ENCODE measurements at places on chromosomes 3 and 15.

GRCh38 chr3:113556316-113556945 lies 24.1 kb downstream of the SIDT1 start:
- DNase-seq, result no peak

DNA sequence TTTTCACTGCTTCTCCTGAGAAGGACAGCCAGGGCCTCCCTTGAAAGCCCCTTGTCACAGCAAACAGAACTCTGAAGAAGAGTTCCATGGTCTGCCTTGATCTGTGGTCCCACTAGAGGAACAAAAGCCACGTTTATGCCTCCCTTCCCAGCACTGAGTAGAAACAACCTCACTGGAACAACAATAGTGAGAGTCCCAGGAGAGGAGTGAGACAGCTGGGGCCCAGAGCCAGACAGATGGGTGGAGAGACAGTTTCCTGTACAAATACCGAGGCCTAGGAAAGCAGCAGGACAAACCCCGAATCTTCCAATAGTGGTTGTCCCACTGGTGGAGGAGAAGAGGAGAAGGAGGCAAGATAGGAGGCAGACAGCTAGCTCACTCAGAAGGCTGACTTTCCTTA lies 106.1 kb downstream of the WDR76 start:
- no peak for DNase-seq

DNA sequence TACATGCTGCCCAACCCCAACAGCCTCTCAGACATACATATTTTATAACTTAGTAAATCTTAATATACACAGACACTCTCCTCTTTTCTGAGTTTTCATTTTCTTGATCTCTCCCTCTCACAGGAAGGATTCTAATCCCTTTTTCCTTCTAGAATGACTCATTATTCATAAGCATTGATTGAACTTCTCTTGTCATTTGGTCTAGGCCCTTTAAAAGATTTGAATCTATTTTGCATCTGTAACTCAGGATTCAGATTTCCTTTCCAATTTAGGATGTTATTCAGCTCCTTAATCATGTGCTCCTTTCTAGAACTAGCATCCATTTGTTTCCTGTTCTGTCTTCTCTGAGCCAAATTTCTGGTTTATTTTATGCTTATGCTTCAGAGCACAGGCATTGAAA lies 624.5 kb upstream of the SGO1 start:
- no peak for DNase-seq

DNA sequence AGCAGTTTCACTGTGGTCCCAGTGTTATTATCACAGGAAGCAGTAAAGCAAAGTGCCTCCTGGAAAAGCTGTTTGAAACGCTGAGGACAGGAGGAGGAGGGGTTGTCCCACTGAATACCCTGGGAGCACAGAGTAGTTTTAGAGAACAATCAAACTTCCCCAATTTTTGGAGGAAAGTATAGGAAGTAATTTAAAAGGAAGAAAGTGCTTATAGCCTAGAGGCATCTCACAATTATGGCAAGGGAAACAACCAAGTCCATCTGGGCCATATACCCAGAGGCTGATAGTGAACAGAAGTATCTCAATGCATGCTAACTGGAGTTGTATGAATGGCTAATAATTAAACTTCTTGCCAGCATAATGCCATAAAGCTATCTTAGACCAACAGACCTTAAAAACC lies 137.2 kb upstream of the EPHA6 start:
- DNase-seq, result no peak

- no peak for DNase-seq
Measured at GRCh38 chr3:51386159-51386851, 1.2 kb downstream of the MANF start.

DNA sequence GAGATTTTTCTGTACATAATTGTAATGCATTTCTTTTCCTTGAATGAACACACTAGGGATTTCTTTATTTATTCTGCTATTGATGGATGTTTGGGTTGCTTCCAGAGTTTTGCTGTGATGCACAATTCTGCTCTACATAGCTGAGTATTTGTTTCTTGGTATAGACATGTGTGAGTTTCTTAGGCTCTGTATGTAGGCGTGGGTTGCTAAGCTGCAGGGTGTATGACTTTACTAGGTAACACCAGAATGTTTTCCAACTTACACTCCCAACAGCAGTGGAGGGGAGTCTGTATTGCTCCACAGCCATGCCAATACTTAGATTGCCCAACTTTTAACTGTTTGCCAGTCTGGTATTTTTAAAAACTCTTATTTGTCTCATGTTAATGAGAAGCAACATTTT lies 155.5 kb upstream of the TNIK start:
- DNase-seq, result no peak

GRCh38 chr3:23036728-23037127 lies 166.4 kb upstream of the UBE2E2 start:
- DNase-seq, result no peak

DNA sequence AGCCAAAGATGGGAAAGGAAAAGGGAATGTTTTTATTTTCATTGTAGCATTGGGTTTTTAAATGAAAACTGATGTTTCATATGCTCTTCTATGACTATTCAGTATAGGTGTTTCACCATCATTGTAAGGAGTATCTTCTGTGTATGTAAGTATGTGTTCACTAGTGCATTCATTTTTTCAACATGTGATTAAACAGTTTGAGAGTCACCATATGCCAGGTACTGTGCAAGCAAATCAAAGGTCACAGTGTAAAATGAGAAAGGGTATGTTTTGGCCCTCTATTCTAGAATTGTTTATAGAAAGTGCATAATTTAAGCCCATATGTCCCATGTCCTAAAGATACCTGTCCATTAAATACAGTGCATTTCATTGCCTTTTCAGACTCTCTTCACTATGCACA lies 207.2 kb downstream of the ZBTB20 start:
- DNase-seq, result no peak

- DNase-seq, result no peak
Measured at GRCh38 chr3:64229903-64230302, 4.6 kb upstream of the PRICKLE2 start.

- no peak for DNase-seq
Measured at GRCh38 chr15:31483053-31483985, 156.7 kb downstream of the KLF13 start.

DNA sequence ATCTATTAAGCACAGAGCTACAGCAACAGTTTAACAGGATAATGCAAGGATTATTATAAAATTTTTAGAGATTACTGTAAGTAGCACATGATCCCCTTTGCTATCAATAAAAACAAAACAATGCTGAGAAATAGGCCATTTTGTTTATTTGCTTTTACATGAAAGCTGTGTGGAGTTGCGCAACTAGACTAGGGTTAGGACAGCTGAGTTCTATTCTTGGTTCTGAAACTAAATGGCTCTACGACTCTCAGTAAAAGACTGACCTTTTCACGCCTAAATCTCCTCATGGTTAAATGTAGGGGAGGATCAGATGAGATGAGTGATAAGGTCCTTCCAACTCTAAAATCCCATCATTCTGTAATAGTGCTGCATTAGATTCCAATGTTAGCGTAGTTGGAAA lies 25.0 kb downstream of the KCNMB2 start:
- DNase-seq, result no peak

DNA sequence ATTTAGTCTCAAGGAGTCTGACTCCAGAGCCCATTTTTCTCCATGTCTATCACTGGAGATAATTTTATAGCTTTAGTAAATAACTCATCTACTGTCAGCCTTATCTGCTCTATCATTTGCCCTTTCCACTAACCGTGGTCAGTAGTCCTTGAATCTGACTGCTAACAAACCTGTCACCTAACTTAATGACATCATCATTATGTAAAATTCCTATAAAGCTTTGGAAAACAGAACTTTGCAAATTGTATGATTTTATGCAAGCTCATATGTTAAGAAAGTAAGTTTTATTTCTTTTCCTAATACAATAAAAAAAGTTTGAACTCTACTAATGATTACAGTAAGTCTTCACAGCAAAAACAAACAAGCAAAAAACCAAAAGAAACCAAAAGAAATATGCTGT lies 293.9 kb downstream of the CADM2 start:
- DNase-seq, result no peak

DNA sequence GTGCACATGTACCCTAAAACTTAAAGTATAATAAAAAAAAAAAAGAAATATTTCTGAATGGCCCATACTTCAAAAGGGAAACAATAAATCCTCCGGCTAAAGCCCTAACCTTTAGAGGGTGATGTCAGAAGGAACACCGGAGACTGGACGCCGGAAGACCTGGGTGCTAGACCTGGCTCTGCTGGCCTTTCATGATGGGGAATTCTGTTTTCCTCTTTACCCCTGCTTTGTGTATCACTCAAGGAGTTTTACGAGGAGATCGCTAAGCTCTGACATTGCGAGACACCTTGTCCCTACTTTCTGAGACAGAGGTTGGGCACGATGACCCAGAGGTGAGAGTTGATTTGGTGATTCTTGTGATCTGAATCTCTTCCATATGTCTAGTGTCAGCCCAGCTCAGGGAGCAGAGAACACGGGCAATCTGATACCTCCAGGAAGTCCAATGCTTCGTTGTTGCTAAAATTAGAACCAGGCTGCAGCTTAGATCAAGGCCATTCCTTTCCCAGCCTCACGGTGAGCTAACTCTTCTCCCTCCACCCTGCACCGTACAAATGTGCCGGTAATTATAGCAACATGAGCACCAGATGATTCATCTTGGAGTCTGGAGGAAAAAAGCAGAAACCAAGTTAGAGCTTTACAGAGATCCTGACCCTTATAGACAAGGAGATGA lies 42.0 kb upstream of the CFAP161 start:
- DNase-seq, result peak; percentile 94

GRCh38 chr3:188756241-188756640 lies 415.5 kb upstream of the TPRG1 start:
- DNase-seq, result no peak

DNA sequence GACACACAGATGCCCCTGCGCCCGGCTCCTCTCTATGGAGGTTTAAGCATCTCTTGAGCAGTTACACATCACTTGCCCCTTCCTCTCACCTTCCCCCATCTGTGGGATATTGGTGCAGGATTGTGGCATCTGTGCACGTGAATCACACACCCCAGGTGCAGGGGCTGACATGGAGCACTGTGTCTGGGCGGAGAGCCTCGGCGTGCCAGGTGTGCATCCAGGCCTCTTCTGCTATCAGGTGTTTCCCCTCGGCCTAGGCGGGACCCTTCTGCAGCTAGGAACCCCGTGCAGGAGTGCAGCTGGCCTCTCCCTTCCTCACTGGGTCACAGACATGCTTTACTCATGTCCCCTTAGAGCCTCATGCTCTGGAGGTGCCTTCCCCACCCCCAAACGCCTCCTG lies 33.4 kb upstream of the MUC13 start:
- no peak for DNase-seq

DNA sequence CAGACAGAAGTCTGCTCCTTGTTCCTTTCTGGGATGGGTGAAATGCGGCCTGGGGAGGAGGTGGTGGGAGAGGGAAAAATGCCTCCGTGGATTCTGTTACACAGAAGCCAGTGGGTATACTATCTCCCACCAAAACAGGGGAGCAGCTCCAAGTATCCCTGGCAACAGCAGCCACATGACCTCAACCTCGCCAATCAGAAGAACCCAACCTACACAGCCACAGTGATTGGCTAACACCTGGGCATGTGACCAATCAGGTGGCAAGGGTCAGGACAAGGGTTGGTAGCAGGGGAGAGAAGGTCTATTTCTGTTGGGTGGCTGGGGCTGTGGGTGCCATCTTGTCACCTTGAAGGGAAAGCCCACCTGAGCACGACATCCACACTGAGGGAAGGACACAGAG lies 9.1 kb upstream of the ACAD9 start:
- no peak for DNase-seq

DNA sequence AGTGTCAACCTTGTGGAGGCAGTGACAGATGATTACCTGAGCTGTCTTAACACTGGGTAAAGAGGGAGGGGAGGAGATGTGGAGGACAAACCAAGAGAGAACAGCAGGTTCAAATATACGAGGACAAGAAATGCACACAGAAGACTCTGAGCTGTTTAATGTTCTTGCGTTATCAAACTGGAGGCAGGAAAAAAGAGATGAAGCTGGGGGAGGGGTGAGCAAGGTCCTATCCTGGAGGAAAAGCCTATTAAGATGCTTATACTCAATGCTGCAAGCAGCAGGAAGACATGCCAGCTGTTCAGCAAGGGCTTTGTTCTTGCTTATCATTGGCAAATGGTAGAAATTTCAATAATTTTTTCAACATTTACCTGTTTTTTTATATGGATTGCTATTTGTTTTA lies 345.7 kb upstream of the TRIM42 start:
- DNase-seq, result no peak

DNA sequence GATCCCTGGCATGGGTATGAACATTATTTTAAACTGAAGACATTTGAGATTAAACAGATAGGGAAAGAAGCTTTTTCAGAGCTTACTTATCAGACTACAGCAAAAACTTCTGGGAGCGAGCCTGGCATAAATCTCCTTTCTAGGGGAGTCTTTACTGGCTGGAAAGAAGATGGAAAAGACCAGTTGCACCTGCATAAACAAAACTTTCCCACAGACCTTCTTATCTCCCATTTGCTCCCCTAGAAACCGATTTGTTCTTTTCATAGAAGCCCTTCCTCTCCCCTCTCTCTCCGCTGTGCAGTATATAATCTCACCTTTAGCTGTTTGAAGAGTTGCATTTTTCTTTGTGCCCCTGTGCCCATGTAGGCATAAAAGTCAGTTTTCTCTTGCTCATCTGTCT lies 93.2 kb downstream of the CHRNA7 start:
- no peak for DNase-seq

GRCh38 chr3:111715911-111716523 lies 120.9 kb upstream of the ZBED2 start:
- DNase-seq, result no peak

- DNase-seq, result peak; percentile 84
Measured at GRCh38 chr3:119637679-119638477, 22.5 kb downstream of the POPDC2 start.

DNA sequence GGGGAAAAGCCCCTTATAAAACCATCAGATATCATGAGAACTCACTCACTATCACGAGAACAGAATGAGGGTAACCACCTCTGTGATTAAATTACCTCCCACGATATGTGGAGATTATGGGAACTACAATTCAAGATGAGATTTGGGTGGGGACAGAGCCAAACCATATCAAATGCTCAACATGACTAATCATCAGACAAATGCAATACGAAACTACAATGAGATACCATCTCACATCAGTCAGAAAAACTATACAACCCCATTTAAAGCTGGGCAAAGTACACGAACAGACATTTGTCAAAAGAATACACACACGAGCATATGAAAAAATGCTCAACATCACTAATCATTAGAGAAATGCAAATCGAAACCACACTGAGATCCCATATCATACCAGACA lies 67.7 kb downstream of the SCAPER start:
- no peak for DNase-seq

- DNase-seq, result no peak
Measured at GRCh38 chr15:45573961-45574629, 13.1 kb upstream of the BLOC1S6 start.

- DNase-seq, result no peak
Measured at GRCh38 chr15:72375501-72375845, 341 bp downstream of the HEXA start.

- no peak for DNase-seq
Measured at GRCh38 chr3:27746838-27747237, 24.7 kb upstream of the EOMES start.

GRCh38 chr15:85597155-85597815 lies 197.4 kb downstream of the KLHL25 start:
- no peak for DNase-seq

DNA sequence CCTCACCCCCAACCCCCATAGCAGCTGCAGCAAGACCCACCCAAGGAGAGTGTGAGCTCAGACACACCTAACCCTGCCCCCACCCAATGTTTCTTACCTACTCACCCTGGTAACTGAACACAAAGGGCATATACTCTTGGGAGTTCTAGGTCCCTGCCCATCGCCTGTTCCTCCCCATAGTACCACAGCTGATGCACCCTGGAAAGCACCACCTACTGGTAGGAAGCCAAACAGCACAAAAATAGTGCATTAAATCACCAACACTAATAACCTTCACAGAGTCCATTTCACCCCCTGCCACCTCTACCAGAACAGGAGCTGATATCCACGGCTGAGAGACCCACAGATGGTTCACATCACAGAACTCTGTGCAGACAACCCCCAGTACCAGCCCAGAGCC lies 245.2 kb downstream of the EFHB start:
- no peak for DNase-seq

Data from fibroblast of skin of left quadriceps (primary cell).